Activated T-cell treated with anti-CD3 and anti-CD28 coated beads, Interleukin-2, amount 50 U/mL, for 1 hour (primary cell): ENCODE measurements at places on chromosomes 4 and X.

DNA sequence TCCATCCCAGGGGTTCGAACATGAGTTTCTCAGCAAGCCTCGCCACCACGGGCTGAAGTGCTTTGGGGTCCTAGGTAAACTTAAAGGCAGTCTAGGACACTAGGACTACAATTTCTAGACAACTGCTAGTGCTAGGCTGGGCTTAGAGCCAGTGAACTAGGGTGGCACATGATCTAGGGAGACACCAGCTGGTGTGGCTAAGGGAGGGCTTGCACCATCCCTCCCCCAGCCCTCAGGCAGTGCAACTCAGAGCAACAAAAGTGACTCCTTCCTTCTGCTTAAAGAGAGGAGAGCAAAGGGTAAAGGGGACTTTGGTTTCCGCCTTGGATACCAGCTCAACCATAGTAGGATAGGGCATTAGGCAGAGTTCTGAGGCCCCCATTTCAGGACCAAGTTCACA, 162.5 kb upstream of the AFF2 start:
- no peak for DNase-seq

DNA sequence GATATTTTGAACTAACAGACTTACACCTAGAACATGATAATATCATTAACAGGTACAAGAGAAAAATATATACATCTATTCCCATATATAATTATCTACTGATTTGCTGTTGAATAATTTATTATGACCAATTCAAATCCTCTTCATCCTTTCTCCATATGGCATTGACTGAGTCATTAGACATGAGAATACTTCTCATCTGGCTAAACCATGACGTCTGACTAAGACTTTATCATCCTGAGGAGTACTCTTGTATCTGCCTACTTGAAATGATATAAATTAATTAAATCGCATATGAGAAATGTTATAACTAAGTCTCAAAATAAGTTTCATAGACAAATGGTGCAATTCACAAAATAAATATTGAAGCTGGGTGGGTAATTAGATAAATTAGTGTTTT, 67.4 kb downstream of the EMCN start:
- no peak for DNase-seq

DNA sequence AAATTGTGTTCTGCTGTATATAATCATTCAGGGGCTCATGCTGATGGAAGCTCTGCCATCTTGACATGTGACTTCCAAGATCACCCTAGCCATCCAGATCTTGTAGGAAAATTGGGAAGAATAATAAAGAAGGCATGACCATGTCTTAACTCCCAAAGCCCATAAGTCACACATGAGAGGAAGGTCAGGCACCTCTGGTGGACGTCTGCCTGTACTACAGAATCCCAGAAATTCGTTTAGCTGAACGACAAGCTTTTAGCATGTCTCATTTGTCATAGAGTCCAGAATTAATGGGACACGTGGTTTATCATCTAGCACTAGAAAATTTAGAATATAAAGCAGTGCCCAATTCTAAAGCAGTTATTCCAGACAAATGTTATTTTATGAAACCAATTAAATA, 212.7 kb downstream of the CENPC start:
- no peak for DNase-seq

DNA sequence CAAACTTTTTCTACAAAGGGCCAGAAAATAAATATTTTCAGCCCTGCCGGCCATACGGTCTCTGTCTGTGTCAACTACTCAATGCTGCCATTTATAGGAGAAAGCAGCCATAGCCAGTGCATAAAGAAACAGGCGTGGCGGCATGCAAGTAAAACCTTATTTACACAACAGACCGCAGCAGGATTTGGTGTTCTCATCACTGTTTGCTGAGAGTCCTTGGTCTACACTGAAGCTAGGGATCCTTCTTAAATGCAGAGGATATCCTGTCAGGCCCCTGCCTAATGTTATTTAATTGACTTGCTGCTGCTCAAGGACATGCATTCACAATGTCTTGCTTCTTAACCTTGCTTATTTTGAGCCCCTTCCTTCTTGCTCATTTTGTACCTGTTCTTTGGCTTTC, 54.7 kb downstream of the CPE start:
- no peak for DNase-seq

DNA sequence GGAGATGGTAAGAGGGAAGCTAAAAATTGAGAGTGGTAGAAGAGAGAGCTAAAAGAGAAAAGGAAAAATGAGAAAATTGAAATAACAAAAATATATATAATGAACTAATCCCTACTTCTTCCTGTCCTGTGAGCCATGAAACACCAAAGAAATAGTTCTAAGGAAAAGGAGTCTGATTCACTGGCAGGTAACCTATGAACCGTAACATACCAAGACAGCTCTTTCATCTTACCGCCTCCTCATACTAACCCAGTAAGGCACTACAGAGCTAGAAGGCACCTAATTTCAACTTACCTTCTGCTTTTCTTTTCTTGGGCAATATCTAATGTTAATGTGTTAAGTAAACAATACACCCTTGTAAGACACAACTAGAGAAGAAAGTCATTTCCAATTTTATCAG, 297.7 kb upstream of the DIAPH2 start:
- DNase-seq: no peak

GRCh38 chr4:75099321-75099720, 166.4 kb downstream of the PARM1 start:
- DNase-seq: no peak

DNA sequence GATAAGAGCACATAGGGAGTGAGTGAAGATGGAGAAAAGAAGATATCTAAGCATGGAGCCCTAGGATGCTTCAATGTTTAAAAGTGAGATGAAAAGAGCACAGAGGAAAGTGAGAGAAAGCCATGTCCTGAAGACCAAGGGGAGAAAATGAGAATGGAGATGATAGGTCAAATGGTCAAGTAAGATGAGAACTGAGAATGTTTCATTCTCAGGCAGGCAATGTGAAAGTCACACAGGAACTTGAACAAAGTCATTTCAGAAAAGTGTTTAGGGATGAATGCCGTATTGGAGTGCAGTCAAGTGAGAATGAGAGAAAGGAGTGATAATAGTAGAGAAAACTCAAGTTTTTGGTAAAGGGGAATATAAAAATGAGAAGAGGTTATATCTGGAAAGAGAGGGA, 148.7 kb upstream of the PTCHD1 start:
- no peak for DNase-seq

DNA sequence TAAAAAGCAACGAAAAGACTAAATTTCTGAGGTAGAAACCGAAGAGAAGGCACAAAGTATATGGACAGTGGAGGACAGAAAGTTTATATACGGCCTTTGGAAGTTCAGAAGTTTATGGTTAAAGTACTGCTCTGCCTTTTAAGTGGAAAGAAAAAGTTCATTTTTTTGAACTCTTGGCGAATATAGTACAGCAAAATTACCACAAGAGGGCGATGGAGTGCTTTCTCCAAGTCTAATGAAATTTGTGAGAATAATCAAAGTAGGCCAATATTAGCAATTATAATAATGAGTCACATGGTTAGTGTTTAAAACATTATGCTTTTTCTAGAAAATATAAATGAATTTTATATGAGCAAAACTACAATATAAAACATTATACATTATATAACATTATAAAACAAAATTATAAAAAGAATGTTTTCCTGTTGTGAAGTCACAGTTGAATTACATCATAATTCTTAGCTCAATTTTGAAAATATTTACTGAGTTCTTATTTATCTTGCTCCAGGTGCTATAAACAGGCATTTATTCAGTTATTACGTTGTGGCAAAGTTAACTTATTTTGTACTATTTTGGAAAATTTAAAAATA, 136.2 kb upstream of the BMPR1B start:
- DNase-seq: no peak

- no peak for DNase-seq
Observed at GRCh38 chr4:143358923-143359643, 22.4 kb downstream of the GAB1 start.

- DNase-seq: peak; percentile 64
Observed at GRCh38 chrX:101658661-101659491, 774 bp downstream of the ARMCX2 start.

GRCh38 chrX:77415161-77415560, 32.0 kb upstream of the FGF16 start:
- DNase-seq: no peak

DNA sequence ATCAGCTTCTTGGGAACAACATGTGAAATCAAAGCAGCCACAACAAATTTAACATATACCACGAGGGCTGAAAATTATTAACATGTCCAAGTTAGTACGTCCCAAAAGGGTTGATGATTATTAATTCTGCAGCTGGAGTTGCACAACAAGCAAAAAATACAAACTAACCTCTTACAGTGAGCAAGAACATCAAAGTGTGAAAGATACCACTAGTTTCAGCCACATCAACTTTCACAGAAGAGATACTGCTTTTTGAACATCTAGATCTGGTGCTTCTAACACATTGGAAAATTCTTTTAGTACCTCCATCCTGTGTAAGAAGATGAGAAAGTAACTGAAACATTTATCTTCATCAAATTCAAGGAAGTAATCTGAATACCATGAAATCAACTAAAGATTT, 334.1 kb downstream of the PCDH7 start:
- no peak for DNase-seq

DNA sequence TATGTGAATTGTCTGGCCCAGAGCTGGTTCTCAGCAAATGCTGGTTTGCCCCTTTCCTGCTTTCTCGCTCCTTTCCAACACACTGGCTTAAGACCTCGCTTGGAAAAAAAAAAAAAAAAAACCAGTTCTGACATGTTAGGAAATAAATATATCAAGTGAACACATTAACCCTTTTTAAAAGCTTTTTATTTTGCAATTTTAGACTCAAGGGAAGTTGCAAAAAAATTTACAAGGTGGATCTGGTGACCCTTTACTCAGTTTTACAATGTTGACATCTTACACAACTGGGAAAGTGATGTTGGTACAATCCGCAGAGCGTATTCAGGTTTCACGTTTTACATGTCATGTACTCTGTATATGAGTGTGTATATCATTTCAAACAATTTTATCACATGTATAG, 100.1 kb downstream of the RTL5 start:
- DNase-seq: no peak

GRCh38 chr4:56937262-56937661, 29.6 kb downstream of the REST start:
- DNase-seq: no peak

DNA sequence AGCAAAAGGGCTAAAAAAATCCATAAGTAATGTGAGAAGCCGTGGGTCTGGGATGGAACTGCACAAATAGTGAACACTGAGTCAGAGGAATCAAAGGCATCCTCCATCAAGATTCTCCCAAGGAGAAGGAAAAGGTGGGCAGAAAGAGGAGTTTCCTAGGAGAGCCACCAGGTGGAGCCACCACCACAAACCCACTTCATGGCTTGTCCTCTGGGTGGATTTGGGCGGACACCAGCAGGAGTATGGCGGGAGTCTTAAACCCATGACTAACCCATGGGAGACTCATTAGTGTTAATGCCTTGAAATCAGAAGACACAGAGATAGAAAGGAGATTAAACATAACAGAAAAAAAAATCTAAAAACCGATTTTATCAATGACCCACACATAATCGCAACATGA, 147.7 kb downstream of the SH3KBP1 start:
- peak; percentile 51 for DNase-seq

- peak; percentile 24 for DNase-seq
Observed at GRCh38 chrX:107450823-107451509, 1.5 kb downstream of the FRMPD3 start.

- DNase-seq: no peak
Observed at GRCh38 chr4:36476135-36476534, 194.7 kb downstream of the DTHD1 start.

GRCh38 chr4:140156529-140157171, 2.7 kb upstream of the MAML3 start:
- no peak for DNase-seq

DNA sequence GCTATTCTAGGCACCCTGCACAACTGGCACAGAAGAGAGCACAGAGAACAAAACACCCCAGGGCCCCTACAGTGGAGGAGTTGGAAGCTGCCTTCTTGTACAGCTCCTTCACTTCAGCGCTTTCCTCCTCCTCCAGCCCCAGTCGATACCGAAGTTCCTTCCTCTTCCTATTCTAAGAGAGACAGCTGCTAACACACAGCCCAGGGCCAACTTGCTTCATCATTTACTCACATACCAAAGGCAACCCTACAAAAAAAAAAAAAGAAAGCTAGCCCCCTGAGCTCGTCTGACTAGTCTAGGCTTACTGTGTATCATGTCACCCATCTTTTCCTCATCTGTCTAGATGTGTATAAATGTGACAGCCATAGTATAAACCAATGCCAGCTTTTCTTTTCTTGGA, 64.5 kb downstream of the MID1 start:
- DNase-seq: no peak

DNA sequence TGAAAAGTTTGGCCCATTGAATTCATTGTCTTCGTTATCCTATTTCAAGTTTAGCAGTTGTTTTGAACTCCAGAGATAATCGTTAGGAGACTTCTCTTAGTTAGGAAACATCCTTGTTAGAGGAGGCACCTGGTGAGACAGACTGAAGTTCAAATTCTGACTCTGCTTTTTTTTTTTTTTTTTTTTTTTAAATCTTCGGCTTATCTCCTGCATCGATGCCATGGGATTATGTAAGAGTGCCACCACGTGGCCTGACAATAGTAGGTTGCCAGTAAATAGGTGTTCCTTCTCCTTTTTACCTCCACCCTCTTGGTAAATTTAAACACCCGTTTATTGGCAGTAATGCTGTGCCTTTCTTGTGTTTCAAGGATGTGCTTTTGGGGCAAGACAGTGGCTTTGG, 149.3 kb downstream of the SOWAHB start:
- DNase-seq: no peak

DNA sequence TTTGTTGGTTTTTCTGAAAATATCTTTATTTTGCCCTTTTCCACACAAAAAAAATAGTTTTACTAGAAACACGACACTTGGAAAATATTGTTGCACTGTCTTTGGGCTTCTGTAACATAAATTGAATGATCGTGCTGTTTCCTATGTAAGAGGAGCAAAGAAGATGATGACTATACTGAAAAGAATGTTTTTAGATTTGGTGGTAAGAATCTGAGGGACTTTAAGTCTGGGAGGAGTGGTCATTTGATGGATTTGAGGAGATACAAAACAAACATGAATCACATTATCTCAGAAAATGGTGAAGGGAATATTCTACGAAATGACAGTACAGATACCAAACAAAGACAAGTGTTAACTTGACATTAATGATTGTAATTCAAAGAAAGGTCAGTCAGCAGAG, 328.8 kb downstream of the ADAM29 start:
- DNase-seq: no peak

- DNase-seq: no peak
Observed at GRCh38 chr4:37595875-37596680, 90.1 kb downstream of the RELL1 start.

DNA sequence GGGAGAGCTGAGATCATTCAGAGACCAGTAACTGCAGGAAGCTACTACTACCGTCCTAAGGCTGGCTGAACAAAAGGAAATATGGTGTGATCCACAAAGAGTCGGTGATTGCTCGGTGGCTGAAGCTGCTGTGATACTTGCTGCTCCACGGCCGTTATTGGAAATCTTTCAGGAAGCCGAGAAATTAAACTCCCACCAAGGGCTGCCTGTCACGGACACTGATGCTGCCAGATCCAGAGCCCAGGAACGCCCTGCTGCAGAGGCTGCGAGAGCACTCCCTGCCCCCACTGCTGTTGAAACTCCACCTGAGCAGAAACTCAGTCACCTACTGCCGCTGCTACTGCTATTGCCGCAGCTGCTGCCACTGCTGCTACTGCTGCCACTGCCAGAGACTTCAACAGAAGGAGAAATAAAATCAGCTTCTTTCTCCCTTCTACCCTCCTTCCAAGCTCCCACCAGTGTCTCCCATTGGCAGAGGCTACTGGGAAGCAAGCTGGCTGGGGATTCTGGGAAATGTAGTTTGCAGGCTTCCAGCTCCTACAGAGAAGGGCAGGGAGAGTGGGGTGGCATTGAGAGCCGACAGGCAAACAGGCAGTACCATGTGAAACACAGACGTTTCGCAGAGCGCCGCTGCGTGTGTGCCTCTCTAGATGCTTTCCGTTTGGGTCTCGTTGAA, 126.0 kb upstream of the ENPP6 start:
- peak; percentile 48 for DNase-seq
